ENCODE measurements at places on chromosomes 1 and 21.

DNA sequence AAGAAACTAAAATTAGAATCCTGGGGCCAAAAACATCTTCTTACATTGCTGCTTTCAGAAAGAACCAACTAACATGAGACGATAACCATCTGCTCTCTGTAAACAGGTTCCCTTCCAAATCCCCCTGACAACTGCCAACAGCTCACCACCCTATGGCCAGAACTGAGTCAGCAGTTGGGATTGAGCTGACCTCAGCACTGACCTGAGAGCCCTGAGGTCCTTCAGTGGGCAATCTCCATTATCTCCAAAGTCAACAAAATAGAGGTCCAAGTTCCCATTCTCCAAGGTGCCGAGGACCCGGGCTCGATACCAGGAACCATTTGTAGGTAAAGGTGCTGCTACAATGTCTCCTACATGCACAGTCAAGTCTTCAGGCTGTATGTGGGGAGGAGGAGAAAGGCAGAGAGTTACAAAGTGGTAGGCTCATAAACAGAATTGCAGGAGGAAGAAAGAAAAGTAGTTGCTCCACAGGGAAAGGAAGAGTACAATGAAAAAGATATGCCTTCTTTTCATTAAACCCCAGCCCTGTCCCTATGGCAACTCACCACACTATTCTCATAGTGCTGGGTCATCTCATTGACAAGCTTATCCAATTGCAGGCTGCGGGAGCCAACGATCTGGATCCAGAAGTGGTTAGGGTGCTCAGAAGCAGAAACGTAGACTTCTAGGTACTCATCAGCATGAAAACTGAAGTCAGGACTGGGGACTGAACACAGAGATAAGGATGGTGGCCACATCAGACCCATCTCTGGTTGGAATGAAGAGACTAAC lies 12.8 kb upstream of the MRPL9 start:
- no peak for DNase-seq

DNA sequence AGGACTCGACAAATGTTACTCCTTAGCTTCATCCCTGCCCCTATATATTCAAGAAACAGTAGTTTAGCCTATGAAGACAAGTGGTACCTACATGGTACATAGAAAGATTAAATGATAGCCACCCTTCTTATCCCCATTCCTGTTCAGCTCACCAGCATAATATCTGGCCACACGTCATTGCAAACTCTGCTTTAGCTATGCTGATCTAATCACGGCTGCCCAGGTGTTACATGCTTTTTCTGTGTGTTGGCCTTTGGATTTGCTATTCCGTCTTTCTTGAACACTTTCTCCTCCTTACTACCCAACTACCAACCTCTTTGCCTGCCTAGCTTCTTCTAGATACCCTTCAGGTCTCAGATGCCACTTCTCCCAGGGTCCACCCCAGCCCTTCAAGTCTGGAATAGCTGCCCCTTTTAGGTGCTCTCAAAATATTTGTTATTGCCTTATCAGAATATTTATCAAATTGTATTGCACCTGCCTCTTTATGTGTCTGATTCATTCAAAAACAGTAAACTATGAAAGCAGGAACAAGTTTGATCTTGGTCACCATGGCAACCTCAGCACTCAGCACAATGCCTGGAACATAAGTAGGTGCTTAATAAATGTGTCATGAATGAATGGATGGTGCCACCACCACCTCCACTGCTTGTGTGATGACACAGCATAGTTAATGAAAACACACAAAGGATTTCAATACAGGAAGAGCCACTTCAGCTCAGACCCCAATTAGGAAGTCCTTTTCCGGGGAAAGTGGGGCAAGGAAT lies 11.4 kb upstream of the DNASE2B start:
- DNase-seq: no peak

- DNase-seq: no peak
These were observed 128.2 kb downstream of the LBR start for GRCh38 chr1:225299624-225300023.

DNA sequence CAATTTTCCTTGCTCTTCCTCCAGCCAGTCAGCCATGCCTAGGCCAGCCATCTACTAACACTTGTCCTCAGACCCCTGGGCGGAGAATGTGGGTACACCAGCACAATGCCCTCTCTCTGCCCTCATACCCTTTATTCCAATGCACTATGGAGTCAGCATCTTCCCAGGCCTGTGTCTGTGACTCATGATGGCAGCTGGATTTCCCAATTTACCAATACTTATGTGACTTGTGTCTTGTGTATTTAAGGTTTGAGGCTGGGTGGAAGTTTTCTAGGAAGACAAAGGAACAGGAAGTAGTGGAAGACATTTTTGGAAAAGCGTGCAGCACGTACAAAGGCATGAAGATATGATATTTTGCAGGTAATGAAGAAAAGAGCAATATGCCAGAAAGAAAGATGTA lies 114.3 kb downstream of the NMNAT2 start:
- DNase-seq: no peak
